Activated CD4-positive, alpha-beta T cell treated with anti-CD3 and anti-CD28 coated beads for 4 hours (primary cell): ENCODE measurements at places on chromosomes 3 and 15.

DNA sequence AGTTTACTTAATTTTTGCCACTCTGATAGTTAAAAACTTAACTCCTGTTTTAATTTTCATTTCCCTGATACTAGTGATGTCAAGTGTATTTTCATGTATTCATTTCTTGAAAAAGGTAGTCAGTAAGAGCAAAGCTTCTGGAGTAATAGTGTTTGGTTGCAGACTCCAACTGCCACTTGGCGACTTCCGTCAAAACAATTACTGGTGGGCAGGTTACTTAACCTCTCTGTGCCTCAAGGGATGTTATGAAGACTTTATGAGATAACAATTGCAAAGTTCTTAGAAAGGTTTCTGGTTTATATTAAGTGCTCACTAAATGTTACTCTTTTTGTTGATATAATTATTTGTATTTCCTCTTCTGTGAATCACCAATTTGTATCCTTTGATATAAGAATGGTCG is 129.7 kb downstream of the NFKBIZ start:
- DNase-seq, result no peak

DNA sequence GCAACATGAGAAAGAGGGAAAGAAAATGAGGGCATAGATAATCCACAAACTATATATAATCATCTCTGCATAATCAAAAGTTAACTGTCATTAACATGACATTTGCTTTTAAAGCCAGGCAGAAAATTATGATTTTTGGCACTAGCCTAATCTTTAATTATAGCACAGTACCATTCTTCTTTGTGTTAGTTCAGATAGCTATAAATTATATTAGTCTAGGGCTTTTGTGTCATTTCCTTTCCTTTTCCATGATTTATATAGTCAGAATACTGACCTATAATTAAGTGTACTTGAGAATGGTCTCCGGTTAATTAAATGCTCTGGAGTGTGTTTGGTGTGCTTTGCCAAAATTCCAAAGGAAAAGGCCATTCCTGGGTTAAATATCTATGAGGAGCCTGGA is 441.9 kb upstream of the THRB start:
- DNase-seq, result no peak

- DNase-seq, result peak; percentile 30
Observed at GRCh38 chr3:100401674-100402041, 319 bp downstream of the LNP1 start.

DNA sequence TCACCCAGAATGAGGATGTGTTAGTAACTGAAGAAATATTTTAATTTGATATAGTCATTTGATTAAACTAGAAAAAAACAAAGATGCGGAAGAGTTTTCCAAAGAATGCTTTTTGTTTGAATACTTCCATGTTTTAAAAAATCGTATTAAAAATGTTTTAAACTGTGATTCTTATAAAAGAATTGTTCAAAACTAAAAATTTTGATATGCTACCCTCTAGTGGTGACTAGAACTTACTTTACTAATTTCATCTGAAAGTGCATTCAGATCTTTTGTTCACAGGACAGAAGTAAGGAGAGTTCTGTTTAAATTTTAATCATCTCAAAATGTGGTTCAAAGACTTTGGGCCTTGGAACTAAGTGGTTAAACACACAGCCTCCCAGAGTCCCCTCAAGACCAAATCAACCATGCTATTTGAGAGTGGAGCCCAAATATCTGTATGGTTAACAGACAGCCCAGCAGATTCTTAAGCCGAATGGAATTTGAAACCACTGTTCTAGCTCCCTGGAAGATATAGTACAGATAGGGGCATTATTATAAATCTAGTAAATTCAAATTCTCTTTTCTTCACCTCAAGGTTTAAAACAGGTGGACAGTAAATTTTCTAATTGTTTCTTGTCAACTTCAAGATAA is 45.2 kb upstream of the SYNPR start:
- no peak for DNase-seq

DNA sequence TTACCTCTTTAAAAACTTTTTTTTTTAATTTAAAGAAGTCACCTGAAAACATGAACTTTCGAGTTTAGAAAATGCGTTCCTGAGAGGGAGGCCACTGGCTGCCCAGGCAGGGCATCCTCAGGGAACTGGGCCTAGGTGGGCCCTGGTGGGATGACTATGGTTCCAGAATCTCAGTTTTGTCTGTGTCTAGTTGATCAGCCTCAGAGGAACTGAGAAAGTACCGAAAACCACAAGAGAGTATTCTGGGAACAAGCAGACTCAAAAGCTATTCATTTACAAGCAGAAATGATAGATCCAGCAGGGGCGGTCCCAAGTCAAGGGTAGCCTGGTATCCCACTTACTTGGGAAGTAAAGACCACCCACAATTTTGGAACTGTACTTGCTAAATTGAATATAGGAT is 10.5 kb downstream of the WWTR1 start:
- no peak for DNase-seq

- DNase-seq, result no peak
Observed at GRCh38 chr3:140358686-140359085, 319.2 kb upstream of the TRIM42 start.

DNA sequence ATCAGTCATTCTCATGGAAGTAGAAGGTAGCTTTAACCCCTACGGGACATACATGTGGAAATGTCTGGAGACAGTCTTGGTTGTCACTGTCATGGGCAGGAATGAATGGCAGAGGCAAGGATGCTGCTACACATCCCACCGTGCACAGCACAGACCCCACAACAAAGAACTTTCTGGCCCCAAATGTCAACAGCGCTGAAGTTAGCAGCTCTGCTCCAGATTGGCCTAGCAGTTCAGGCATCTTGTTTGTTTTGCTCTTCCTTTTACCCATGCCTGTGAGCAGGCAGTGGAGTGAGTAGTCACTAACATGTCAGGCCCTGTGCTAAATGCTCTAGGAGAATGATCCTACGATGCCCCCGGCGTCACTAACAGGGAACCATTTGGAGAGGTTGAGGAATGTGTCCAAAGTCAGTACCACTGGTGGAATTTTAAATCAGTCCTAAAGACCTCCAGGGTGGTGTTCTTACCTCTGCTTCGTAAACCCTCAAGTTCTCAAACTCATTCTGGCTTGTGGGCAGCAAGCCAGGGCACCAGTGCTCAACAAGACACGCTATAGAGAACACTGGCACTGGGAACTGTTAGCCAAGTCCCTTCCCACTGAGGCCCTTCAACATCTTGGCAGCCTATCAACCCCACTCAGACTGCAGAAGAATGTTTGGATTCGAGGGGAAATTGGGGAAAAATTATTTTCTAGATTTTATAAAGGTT is 142.2 kb downstream of the FOXP1 start:
- no peak for DNase-seq

GRCh38 chr3:138473391-138473790 is 39.0 kb downstream of the ESYT3 start:
- no peak for DNase-seq

DNA sequence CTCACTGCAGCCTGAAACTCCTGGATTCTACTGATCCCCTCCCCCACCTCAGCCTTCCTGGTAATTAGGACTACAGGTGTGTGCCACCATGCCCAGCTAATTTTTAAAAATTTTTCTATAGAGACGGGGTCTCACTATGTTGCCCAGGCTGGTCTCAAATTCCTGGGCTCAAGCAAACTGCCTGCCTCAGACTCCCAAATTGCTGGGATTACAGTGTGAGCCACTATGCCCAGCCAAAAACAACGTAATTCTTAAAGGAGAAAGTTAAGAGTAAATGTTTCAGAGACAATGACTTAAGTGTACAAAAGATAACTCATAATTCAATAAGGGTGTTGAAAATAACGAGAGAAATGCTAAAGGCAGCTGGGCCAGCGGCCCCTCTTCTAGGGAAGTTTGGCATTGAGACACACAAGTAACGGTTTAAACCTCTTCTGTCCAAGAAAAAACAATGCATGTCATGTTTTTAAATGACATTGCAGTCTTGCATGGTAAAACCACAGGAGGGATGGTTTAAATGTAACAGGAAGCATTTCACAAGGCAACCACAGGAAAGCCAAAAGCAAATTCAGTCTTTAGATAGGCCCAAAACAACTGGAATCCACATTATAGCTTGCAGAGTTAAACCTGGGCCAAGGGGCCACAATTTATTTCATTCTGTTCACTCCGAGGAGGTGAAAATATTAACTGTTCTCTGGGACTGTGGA is 5.1 kb downstream of the PROK2 start:
- no peak for DNase-seq

DNA sequence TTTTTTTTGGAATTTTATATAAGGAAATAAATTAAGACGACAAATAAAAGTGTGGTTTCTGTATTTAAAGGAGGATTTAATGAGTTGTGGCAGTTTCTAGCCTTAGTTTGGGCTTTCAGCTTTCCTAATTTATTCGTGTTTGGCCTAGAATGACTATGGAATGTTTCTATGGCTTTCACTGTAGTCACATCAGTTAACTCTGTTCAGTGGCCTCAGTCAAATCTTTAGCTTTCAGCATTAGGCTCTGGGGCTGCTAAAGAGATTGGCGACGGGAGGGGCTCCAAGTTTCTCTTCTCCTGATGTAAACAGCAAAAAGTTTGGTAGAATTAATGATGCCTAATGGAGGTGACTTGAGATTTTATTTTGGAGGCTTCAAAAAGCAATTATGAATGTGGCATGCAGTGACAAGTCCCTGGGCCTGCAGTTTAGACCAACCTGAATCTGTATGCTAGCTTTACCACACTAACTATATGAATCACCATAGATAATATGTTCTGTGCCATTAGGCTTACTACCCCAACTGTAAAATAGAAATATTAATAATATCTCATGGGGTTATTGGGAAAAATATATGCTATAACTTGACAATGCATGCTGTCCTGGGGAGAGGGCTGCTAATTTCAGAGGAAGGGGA is 47.1 kb upstream of the ADGRG7 start:
- DNase-seq, result no peak

GRCh38 chr15:53758412-53758811 is 1.1 kb downstream of the WDR72 start:
- no peak for DNase-seq

GRCh38 chr15:65384895-65385869 is 7.4 kb upstream of the IGDCC3 start:
- peak; percentile 83 for DNase-seq
